ENCODE measurements at places on chromosomes 6 and 20.

DNA sequence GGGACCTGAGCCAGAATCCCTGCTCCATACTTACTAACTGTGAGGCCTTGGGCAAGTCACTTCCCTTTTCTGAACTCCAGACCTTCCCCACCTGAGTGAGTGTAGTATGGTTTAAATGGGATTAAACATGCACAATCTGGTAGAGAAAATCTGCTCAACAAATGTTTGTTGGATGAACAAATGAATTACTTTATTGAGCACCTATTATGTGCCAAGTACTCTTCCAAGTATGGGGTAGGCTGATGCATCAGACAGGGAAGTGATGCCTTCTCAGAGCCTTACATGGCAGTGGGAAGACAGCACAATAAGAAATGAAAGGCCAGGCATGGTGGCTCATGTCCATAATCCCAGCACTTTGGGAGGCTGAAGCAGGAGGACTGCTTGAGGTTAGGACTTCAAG lies 15.0 kb upstream of the LBP start:
- no peak for DNase-seq

DNA sequence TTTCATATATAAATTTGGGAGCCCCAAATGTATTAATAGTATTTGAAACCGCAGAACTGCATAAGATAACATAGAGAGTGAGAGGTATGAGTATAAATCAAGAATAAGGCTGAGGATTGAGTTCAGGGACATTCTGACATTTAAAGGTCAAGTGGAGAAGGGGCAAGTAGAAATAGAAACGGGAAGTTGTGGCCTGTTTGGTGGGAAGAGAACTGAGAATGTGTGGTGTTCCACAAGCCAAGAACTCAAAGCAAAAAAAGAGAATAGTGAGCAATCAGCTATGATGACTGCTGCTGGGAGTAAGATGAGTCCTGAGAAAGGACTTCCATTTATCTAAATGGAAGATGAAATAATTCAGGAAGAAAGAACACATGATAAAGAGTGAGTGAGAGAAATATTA lies 418.4 kb downstream of the CD109 start:
- no peak for DNase-seq

- no peak for DNase-seq
Observed at GRCh38 chr20:63355781-63356295, 5.3 kb downstream of the CHRNA4 start.

GRCh38 chr6:150844371-150844770 lies 21.1 kb upstream of the MTHFD1L start:
- no peak for DNase-seq

- DNase-seq: no peak
Observed at GRCh38 chr20:11918391-11918845, 725 bp downstream of the BTBD3 start.

- DNase-seq: no peak
Observed at GRCh38 chr20:43825051-43825402, 89.6 kb upstream of the TOX2 start.

DNA sequence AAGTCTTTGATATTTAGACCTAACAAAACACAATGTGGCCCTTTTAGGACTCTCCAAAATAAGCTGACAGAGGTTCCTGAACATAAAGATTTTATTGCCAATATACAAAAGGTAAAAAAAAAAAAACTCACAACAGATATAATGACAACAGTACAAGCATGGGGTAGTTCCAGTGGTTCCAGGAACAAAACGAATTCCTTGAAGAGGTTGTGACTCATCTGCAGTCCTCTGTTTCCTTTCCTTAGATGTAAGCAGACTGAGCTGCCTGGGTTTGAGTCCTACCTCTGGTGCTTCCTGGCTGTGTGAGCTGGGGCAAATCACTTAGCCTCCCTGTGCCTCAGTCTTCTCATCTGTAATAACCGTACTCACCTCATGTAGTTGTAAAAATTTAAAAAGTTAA lies 13.3 kb upstream of the CTAGE9 start:
- DNase-seq: no peak

DNA sequence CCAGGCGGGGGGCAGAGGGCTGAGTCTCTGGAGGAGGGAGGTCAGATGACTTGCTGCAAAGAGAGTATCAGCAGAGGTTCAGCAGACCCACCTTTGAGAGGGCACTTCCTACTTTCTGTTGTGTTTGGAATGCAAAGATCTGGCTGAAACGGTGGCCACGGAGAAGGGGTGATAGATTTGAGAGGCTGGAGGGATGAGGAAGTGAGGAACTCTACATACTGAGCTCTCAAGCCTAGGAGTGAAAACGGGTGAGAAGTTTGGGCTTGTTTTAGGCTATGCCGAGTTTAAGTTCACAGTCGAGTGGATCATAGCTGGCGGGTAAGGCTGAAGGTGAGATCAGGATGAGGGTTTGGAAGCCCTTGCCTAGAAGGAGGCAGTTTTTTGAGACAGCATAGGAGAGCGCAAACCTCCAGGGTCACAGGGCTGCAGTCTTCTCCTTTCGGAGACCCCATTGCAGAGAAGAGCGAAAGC lies 477 bp upstream of the ITPA start:
- DNase-seq: no peak

- DNase-seq: no peak
Observed at GRCh38 chr20:21394551-21394950, 2.8 kb downstream of the NKX2-4 start.

DNA sequence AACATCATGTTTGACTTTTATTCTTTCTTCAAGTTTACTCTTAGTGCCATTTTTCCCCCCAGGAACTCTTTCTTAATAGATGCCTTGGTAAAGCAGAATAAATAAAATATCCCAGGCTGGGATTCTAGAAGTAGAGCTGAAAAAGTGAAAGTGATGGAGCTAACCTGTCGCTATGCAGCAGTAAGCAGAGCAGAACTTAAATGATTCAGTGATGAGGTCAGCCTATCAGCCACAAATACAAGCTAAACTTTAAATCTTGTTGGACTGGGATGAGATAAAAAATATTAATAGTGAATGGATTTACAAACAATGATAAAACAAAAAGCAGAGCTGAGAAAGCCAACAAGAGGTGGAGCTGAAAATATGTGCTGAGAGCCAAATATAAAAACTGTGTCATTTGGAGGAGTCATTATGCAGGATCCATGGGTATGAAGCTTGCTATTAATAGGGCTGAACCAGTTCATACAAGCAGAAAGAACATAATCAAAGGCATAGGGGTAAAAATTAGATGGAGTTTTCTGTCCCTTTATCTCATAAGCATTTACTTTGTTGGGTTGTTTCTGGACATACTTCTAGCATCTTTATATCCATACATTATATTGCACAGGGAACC lies 877.8 kb downstream of the EPHA7 start:
- DNase-seq: no peak

GRCh38 chr20:47125758-47126591 lies 230.5 kb downstream of the ZMYND8 start:
- DNase-seq: no peak

DNA sequence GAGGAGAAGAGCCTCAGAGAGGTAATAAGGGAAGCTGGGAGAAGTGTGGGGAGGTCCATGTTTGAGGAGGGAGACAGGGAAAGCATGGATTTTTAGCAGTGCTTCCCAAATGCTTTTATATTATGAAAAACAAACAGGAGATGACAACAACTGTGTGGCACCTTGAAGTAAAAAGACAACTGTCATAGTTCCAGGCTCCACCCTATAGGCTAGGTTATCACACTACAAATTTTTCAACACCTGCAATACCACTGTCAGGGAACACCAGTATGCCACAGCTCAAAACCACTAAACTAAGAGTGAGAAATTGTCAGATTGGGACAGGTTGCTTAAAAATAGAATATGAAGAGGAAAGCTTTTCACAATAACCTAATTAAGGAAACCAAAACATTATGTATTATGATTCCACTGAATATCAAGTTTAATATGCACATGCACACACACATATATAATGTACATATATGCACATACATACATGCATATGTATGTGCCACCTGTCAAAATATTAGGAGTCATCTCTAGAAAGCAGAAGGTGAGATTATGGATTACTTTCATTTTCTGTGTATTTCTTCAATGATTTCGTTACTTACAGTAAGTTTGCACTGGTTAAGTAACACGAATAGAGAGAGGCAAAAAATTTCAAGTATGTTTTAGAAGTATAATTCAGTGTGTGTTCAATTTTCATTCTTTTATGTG lies 261.2 kb downstream of the PTPRK start:
- no peak for DNase-seq

GRCh38 chr6:35183935-35184334 lies 29.8 kb upstream of the SCUBE3 start:
- DNase-seq: no peak

DNA sequence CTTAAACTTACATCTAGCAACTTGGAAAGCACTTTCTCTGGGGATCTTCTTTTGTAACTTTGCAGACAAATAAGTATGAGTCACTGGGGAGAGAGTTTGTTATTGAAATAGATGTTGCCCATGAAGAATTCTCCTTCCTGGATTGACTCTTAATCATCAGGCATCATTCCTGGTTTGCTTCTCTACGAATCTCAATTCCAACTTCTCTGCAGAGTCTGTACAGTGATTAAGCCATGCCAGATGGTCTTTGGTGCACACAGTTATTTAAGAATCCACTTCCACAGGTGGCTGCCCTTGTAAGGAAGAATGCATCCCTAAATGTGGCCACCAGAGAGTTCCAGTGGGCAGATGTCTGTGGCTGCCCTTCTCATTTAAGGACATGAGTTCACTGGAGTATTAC lies 25.7 kb downstream of the MYCT1 start:
- no peak for DNase-seq

DNA sequence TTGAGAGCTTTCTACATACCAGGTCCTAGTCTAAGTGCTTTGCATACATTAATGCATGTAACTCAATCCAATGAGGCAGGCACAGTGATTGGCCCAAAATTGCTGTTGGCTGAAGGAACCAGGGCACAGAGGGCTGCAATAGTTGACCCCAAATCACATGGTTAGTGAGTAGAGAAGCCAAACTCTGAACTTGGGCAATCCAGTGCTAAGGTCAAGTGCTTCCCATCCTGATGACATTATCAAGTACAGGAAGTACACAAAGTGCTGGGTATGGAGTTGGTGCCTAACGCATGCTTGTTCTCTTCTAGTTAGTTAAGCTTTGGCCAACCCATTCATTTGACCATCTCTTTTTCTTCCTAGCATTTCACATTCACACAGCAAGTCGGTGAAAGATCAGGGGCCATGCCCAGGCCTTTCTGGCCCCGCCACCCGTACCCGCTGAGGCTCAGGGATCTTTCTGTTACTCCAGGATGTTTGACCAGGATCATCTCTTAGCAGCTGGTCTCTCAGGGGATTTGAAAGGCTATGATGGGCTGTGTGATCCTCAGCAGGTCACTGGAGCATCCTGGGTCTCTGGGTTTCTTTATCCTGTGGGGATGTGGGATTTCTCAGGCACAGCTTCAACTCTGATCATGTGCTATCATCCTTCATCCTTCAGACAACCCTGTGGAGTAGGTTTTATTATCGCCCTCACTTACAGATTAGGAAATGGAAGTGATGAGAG lies 7.0 kb downstream of the KCNB1 start:
- no peak for DNase-seq
